T-helper 1 cell (primary cell): ENCODE measurements at places on chromosomes 6 and 20.

DNA sequence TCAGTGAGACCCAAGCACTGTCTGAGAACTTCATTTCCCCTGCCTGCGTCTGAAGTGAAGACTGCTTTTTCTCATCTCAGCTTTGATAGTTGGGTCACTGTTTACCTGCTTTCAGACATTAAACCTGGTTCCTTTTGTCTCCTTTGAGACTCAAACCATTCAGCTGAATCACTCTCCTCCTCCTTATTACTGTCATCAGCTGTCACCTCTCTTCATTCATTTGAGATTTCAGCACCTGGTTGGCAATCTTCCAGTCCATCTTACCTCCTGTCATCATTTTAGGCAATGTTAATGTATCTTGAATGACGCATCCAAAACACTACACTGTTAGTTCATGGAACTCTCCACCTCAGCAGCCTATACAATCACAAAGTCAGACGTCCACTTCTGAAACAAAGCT is 34.3 kb upstream of the SOX4 start:
- DNase-seq, result no peak

GRCh38 chr20:57398231-57398821 is 7.1 kb downstream of the RBM38 start:
- peak; percentile 87 for DNase-seq

DNA sequence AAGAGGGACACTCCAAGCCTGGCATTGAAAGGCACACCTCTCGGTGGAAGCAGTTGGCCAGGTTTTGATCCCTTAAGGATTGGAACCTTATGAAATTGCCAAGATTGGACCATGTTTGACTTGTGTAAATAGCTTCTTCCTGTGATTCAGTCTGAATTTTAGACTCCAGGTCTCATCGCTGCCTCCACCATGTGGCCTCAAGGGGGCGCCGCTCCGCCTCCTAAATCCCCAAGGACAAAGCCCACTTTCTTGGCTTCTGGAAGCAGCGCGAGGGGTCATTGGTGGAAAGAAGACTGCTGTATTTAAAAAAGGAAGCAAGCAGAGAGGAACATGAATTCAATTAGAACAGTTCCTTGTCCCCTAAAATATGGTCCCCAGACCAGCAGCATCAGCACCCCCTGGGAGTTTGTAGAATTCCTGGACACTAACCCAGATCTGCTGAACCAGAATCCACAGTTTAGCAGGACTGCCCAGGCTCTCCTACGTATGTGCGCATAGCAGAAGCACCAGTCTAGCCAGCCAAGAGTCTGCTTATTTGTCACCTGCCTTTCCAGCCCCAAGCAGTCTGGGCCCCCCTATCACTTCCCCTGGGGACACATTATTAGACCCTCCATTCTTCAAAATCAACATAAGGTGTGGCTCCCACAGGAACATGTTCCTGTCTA is 108.5 kb downstream of the LY86 start:
- DNase-seq, result no peak

GRCh38 chr6:7615611-7616383 is 25.8 kb downstream of the SNRNP48 start:
- no peak for DNase-seq

- no peak for DNase-seq
Measured at GRCh38 chr6:41379306-41379705, 43.9 kb downstream of the NCR2 start.

GRCh38 chr20:41204304-41205265 is 67.2 kb downstream of the PLCG1 start:
- no peak for DNase-seq

- no peak for DNase-seq
Measured at GRCh38 chr6:106973836-106974335, 643 bp downstream of the CD24 start.

DNA sequence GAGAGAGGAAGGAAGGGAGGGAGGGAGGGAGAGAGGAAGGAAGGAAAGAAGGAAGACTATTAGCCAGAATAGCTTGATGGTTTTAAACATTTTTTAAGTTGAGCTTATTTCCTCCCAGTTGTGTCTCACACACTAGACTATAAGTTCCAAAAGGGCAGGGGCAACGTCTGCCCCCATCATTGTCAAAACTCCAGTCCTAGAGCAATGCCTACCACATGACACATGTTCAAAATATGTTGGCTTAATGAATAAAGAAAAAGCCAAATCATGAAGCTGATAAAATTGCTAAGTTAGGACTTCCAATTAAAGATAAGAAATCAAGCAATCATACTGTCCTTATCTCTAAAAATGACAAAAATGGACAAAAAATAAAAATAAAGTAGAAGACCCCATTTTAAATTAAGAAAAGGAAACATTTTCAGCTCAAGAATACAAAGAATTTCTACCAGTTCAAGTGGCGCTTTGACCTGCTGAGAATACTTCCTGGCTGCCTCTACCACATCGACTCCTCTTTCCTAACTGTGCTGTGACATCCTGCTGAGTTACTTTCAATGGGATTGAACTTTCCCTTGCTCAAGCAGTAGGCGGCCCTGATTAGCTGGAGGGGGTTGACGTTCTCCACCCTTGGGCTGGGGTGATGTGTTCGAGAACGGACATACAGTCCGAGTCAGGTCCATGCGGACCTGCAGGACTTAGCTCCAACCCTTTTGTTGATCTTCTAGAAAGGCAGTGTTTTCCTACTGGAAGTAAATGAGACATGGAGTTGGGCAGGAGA is 283.9 kb upstream of the FOXQ1 start:
- DNase-seq, result no peak

GRCh38 chr20:52209154-52209571 is 17.6 kb upstream of the ZFP64 start:
- no peak for DNase-seq

- DNase-seq, result no peak
Measured at GRCh38 chr20:47735412-47736400, 49.6 kb downstream of the SULF2 start.

- no peak for DNase-seq
Measured at GRCh38 chr6:30840084-30840934, 44.0 kb upstream of the DDR1 start.

- no peak for DNase-seq
Measured at GRCh38 chr20:19625426-19625825, 132.6 kb upstream of the RIN2 start.

GRCh38 chr20:36305602-36306551 is at the start of gene DLGAP4:
Gene DLGAP4 (plus strand): TSS chr20:36306339. CDS start chr20:36431718, 125,379 bp downstream.
- DNase-seq, result no peak

- peak; percentile 88 for DNase-seq
Measured at GRCh38 chr6:29965873-29966601, 23.7 kb downstream of the HLA-A start.

- peak; percentile 18 for DNase-seq
Measured at GRCh38 chr6:54717849-54718455, 128.6 kb upstream of the FAM83B start.

GRCh38 chr20:44109951-44110361 is 77.0 kb downstream of the JPH2 start:
- DNase-seq, result no peak

- DNase-seq, result no peak
Measured at GRCh38 chr6:167163476-167164011, 5.8 kb upstream of the GPR31 start.

DNA sequence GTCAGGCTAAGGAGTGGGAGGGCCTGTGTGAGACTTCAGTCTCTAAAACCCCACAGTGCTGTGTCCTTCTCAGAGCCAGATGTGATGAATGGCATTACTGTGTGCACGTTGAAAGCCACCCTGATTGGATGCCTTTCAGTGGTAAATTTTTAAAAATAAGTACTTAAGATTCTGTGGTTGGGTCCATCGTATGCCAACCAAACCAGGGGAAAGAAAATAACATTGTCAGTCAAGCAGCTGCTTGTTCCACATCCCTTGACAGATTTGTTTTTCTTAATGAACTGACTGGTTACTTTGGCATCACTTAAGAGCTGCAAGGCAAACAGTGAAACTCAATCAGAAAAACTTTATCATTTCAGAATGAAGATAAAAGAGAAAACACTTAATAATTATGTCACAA is 334.0 kb upstream of the NT5E start:
- no peak for DNase-seq

DNA sequence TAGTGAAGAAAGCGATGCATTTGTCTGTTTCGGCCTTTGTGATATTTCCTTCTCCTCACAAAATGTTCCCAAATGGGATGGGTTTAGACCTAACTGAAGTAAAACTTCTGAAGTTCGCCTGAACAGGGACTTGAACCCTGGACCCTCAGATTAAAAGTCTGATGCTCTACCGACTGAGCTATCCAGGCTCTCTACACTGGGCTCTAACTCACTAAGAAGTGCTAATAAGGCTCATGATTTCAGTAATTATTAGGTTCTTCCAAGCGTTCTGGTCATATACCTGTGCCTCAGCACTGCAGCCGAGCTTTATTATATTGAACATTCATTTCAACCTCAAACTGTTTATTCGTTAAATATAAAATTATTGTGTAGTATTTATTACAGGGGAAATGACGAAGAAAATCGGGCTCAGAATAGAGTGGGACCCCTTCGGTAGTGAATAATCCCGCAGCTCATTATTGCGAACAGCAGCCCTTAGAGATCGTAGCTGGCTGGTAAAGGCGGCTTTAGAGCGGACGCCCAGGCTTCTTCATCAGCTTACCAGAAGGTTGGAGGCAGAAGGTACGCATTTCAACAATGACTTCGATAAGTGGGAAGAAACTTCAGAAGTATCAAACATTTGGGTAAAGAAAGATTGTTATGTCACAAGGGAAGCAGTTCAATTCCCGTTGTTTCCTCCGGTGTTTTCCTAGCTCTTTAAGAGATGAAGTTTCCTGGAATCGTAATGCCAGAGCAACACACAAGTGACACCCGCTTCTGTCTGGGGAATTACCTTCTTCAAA is 119.0 kb upstream of the ZNF184 start:
- DNase-seq, result no peak

- no peak for DNase-seq
Measured at GRCh38 chr6:148952147-148953035, 205.6 kb downstream of the UST start.

GRCh38 chr20:19321176-19321575 is 108.7 kb downstream of the SLC24A3 start:
- no peak for DNase-seq

DNA sequence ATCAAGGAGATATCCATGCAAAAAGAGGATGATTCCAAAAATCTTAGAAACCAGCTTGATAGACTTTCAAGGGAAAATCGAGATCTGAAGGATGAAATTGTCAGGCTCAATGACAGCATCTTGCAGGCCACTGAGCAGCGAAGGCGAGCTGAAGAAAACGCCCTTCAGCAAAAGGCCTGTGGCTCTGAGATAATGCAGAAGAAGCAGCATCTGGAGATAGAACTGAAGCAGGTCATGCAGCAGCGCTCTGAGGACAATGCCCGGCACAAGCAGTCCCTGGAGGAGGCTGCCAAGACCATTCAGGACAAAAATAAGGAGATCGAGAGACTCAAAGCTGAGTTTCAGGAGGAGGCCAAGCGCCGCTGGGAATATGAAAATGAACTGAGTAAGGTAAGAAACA is 10.1 kb upstream of the SNRNP48 start:
- no peak for DNase-seq

GRCh38 chr20:49916146-49917002 is 1.0 kb upstream of the SPATA2 start:
- DNase-seq, result no peak

DNA sequence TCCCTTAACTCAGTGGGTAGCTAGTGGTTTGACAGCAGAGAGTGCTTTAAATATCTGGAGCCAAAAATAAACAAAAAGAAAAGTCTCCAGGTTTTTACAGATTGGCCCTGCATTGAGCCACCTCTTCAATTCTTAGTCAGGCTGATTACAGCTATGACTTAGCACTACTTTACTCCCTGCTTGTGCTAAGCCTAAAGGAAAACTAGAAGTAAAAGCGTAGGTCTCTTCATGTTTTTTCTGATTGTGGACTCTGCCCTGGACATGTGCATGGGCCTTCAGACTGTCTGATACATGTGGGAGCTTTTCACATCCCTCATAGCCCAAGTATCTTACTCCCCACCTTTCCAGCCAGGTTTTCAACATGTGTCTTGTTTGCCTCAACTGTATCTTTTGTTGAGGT is 33.3 kb downstream of the KPNA5 start:
- no peak for DNase-seq

DNA sequence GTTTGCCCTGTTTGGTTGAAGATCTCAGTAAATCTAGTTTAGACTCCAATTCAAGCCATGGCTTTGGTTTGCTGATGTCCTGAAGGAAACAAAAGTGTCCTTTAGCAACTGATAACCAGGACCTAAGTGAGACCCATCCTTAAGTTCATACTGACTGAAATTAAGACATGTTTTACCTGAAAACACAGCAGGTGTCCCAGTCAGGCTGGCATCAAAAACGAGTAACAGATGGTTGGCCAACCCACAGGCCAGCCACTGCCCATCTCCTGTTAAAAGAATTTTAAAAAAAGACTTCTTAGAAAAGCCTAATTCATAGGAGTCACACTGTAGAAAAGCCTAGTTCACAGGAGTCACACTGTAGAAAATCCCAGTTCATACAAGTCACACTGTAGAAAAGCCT is 58.3 kb downstream of the WDR27 start:
- no peak for DNase-seq

GRCh38 chr20:49983848-49984408 is 1.1 kb downstream of the SNAI1 start:
- no peak for DNase-seq

- no peak for DNase-seq
Measured at GRCh38 chr6:110710115-110710514, 105.2 kb downstream of the CDK19 start.

DNA sequence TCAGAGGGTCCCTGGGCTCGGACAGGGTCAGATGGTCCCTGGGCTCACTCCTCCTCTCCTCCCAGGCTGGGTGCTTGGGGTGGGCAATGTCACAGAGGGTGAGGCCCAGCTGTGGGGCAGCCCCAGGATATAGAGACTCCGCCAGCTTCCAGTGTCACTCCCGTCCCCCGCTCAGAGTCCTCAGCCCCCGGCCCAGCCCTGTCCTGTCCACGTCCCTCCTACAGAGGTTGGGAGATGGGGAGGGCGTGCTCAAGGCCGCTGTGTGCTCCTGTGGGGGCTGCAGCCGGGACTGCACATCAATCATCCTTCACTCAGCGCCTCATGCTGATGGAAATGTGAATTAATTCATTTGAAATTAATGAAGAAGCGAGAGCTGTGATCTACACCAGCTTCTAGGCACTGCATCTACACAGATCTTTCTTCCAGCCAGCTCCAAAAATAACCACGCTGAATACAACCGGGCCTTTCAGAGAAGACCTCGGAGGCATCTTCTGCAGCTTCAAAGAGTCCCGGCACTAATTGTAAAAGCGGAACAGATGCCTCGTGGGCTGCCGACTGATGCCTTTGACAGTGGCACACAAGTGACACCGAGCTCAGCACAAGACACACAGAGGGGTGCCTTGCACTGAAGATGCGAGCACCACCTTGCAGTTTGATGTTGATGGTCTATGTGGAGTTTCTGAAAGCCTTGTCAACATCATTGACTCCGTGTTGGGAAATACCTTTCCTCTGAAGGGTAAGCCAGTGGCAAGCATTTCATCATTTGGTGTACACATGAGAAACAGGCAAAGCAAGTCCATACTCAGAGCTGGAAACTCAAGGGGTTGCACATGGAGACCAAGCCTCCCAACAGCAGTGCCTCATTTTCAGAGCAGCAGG is 39.3 kb downstream of the DACT2 start:
- no peak for DNase-seq

DNA sequence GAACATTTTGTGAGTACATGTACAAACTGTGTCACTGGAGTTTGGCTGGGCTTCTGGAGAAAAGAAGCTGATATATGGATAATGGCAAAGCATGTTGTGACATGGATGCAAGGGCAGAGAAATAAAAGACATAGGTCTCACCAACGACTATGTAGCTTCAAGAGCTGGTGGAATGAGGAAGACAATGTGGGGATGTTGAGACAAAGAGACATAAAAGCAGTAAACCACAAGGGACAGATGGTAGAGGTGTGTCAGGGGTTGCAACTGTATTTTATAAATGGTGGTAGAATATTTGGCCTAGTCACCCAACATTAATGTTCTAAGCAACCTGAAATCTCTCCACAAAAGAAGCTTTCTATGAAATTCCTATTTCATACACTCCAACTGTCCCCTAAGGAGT is 199.0 kb downstream of the KCNQ5 start:
- DNase-seq, result no peak
